Kidney (tissue), 22 donors: ENCODE measurements at places on chromosomes 1 and 21. TPM values are rescaled to one million over a fixed set of nuclear protein-coding genes. Genes with fewer than 3 reads are reported as not detected.
A peak's percentile ranks its signal among the peaks of the same experiment; 100 is the strongest.

DNA sequence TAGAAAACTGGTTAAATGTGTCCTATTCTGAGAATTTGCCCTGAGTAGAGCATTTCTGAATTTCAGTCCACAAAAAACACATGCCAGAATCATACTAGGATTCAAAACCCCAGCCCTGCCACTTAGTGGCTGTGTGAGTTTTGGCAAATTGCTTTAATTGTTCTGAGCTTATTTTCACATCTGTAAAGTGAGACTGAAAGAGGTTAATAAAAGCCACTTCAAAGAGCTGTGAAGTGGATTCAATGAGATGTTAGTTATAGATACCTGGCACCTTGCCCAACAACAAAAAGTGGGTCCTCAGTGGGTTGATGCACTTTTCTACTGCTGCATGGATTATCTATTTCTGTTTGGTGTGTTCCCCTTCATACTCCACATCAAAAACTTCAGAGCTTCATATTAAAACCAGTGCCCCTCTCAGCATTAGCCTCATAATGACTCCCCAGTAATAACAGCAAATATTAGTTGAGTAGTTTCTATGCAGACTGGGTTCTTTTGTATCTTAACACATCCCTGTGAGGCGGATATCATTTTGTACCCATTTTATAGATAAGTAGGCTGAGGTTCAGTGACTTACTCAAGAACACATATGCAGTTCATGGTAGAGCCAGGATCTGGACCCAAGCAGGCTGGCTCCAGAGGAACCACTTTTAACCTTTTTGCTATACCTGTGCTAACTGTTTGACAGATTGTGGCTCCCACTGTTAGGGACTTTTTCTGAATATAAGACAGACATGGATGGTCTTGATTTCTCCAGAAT is 14.2 kb upstream of the ADORA3 start:
- DNase-seq = no peak

DNA sequence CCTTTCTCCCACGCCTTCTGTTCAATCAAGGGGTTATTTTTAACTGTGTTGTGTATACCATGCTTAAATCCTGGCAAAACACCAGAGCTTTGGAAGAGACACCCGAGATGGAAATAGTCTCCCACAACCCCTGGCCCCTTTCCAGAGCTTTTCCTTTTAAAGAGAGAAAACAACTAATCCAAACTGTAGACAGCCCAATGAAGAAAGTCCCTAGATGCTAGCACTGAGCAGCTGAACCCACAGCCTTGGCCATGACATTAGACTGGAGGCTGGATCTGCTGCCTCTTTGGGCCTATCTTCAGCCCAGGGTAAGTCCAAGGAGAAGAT is 64.9 kb upstream of the ARTN start:
- no peak for DNase-seq

Gene HES4
- total RNA-seq = 32.0 TPM

DNA sequence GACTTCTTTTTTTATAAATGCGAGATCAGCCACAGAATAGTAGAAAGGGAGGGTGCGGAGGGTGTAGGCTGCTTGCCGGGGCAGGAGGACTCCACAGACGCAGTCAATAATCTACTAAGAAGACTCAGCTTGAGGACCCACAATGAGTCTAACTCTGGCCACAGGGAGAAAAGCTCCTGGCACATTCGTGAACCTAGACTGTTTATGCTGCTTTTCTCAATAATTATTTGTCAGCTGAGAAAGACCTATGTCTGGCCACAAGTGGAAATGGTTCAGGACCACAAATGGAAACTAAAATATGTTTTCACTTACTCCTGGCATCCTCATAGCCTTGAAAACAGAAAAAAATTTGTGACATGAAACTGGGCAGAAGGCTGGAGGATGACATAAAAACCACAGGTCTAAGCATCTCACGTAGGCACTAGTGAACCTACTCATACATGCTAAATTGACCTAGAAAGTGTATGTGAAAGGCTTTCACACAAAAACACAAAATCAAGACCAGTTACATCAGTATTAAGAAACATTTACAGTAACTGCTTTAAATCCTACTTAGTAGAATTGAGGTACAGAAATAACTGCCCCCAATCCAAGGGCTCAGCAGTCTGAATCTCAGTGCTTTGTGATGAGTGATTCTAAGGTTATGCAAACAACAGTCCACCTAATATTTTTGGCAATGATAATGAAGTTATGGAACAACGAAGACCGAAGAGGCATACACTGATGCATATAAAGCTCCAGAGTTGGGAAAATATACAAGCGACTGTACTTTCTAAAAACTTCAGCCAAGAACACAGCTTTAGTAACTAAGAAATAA is 159.5 kb downstream of the SLC45A1 start:
- no peak for DNase-seq

DNA sequence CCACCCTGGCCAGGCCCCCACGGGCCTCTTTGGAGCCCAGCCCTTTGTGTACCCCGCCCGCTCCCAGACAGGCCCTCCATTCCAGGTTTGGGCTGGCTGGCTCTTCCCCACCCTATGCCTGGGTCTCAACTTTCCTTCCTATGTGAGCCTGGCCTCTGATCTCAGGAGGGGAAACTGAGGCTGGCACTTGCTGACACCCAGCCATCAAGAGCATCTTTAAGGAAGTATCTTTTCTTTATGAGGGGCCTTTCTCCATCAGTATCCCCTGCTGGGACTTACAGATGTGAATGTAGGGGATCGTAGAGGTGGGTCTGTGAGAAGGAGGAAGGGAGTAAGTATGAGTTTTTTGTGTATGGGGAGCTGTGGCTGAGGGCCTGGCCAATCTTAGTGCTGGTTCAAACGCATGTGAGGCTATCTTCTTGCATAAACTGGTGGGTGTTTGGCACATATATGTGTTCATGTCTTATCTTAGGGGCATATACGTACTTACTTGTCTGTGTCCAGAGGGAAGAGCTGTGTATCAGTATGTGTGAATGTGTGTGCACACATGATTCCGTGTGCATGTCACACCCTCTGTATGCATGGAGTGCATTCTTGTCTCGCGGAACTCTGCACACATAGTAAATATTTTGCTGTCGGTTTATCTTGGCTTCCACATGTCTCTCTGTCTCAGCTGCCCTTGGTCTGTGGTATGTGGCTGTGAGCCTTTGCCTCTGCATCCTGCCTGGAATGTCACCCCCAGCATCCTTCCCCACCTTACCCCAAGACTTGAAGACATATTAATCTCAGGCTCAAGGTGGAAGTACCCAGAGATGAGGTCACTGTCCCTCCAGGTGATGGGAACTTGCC is 5.4 kb downstream of the NECTIN4 start:
- DNase-seq = no peak

GRCh38 chr1:171801487-171801891 is 20.0 kb downstream of the METTL13 start:
- DNase-seq = peak; percentile 44

GRCh38 chr1:228308085-228308601 is 98.5 kb downstream of the TRIM11 start:
- DNase-seq = no peak

DNA sequence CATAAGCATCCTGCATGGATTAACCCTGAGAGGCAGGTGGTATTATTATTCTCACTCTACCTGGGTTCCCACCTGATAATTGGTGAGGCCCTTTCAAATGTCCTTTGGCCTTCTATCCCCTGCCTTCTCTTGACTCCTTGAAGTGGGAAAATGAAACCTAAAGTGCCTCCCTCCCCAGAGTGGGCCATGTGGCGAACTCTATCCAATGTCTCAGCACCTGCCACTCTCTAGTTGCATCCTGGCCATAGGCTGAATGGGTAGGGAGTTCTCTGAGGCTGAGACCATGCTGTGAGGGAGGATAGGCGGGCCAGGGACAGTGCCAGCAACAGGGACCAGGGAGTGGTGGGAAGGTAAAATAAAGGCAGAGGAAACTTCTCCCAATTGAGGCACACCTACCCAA is 35.3 kb downstream of the ELF3 start:
- no peak for DNase-seq

GRCh38 chr1:221698579-221699349 is 43.1 kb downstream of the DUSP10 start:
- no peak for DNase-seq

GRCh38 chr1:85459290-85459689 is 5.7 kb downstream of the DDAH1 start:
- no peak for DNase-seq

Gene AMY1B
- not detected for total RNA-seq

DNA sequence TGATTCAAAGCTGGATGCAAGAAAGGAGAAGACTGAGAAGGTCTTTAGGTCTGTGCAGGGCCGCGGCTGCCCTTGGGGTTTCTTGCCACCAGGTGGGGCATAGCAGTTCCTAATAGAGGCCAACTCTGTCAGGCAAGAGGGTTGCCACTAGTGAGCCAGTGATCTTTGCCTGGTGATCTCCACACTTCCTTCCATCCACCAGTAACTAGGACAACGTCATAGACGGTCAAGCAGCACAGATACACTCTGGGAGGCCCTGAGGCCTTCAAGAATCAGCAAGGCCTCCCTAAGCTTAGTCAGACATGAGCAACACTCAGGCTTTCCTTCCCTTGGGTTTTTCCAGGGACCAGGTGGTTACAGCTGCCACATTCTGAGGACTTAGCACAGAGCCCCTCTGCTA is 32.9 kb upstream of the ATP2B4 start:
- DNase-seq = no peak

DNA sequence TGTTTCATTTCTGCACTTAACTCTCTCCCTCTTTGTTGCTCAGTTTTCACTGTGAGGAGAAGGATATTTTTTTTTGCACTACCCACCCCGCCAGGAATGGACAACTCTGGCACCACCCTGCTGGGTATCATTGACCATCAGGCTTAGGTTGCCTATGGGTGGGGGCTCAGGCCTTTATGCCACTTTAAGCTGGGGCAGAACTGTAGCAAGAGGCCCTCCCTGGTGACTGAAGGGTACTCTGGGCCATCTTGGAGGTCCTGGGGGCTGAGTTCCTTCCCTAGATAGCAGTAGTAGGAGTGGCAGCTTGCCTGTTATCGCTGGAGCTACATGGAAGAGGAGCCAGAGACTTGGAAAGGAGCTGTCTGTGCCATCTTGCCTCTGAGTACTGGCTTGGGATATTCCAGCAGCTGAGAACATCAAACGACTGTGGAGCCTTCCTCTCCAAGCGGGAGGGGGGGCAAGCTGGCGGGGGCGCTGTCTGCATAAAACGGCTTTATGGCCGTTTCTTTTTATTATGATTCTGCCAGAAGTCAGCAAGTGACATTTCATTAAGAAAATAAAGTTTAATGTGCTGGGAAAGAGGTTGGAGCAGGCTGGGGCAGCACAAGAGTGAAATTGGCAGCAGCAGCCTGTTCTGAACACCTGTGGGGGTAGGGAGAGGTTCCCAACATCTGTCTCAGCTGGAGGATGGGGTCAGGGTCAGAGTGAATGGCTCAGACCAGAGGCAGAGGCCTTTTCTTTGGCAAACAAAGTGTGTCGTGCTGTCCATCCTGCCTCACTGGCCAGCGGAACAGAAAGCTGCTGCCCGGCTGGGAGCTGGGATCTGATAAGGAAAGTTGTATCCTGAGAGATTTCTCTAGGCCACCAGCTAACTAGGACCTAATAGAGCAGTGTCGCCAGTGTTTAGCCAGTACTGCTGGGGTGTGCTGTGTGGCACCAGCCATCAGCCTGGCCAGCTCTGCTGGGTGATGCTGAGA is 32.9 kb downstream of the TMEM53 start:
- DNase-seq = no peak
